ENCODE measurements at places on chromosomes 4 and X.

GRCh38 chrX:10534611-10535010, 85.8 kb downstream of the MID1 start:
- DNase-seq = no peak

DNA sequence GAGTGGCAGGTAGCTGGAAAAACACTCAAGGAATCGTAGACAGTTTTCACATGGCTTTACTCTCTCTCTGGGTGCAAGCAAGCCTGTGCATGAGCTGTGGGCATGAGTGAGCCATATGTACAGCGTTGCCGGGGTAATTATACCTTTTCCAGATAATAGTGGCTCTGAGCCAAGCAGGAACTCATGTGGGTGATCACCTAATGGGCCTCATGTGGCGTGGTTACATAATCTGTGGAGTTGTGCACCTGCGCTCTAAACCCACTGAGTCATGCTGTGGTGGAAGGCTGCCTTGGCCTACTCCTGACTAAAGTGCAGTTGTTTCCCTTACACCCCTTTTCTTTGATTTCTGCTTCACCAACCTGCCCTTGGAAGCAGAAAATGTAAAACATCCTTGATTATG, 1564.5 kb upstream of the PCDH10 start:
- no peak for DNase-seq

- DNase-seq = no peak
Observed at GRCh38 chrX:8089141-8089540, 81.9 kb downstream of the VCX2 start.

GRCh38 chr4:61619528-61619927, 419.4 kb downstream of the ADGRL3 start:
- no peak for DNase-seq

DNA sequence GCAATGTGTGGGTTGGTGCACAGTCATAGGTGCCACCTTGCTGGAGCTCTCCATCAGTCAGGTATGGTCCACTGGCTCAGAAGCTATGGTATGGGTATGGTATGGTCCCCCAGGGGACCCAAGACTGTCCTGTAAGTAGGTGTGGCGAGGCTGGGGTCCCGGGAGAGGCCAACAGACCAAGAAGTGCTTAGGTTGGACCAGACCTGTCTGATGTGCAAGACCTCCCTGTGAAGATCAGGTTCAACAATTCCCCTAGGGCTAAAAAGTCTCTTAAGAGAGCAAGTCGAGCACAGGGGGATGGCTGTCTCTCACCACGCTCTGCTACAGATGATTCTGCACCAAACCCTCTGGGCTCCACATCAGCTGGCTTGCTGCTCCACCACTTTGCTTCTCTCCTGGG, 1145.0 kb downstream of the RPA4 start:
- no peak for DNase-seq

- no peak for DNase-seq
Observed at GRCh38 chr4:172018358-172018757, 205.2 kb downstream of the GALNTL6 start.

- no peak for DNase-seq
Observed at GRCh38 chrX:10072786-10073568, 83.8 kb upstream of the CLCN4 start.

Measured in CD4-positive, alpha-beta T cell treated with Interleukin-6 for 4 hours (primary cell).